ENCODE measurements at places on chromosomes 2 and 18.

DNA sequence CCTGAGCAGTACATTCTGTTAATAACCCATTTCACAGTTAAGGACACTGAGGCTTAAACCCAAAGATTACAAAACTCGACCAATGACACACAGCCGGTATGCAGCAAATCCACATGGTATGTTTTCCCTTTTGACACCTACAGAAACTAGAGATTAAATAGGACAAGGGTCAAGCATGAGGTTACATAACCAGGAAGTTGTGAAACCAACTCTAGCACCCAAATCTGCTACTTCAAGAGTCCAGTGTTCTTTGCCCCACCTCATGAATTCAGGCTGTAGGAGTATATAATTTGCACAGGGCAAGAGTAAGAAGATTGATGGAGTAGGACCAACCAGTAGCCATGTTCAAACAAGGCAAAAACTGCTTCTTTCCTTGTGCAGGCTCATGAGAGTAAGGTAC is 249.8 kb downstream of the BCL11A start:
- DNase-seq: no peak

- DNase-seq: no peak
Measured at GRCh38 chr2:28367667-28368356, 24.8 kb upstream of the FOSL2 start.

- no peak for DNase-seq
Measured at GRCh38 chr2:201322772-201323171, 34.4 kb downstream of the FLACC1 start.

GRCh38 chr2:47174733-47175361 is 19.7 kb upstream of the STPG4 start:
- peak; percentile 42 for DNase-seq

DNA sequence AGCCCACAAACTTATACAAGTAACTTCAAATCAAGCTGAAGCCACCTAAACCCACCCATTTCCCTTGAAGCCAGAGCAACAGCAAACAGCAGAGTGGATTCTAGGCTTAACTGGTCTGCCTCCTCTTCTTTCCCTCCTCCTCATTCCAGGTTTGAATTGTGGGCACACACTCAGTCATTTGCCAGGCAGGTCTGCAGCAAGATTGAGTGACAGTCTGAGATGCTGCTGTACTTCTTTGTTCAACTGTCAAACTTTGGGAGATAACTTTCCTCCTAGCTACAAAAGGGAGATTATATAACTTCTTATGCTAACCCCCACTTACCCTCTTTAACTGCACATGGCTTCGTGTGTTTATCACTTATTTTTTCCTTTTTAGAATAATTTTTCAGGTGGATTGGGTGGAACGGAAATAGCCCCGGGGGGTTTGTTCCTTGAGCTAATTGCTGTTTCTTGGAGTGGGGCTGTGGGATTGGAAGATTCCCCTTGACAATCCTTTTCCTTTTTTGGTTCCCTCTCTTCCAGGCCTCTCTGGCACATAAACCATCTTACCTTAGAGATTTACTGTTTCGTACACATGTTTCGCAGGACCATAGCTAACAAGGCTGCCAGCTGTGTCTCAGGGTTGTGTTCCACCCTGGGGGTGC is 55.0 kb downstream of the RNF144A start:
- no peak for DNase-seq

DNA sequence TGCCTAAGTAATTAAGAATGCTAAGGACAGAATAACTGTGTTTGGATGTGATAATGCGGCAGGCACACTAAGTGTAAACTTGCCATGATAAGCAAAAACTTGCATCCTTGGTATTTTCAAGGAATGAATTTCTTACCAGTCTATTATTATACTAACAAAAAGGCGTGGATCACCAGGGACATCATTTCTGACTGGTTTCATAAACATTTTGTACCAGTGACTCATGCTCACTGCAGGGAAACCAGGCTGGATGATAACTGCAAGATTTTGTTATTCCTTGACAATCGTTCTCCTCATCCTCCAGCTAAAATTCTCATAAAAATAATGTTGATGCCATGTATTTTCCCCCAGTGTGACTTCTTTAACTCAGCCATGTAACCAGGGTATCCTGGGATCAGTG is 289.5 kb downstream of the CDCA7 start:
- no peak for DNase-seq

- DNase-seq: no peak
Measured at GRCh38 chr2:143063612-143064200, 65.5 kb upstream of the ARHGAP15 start.

DNA sequence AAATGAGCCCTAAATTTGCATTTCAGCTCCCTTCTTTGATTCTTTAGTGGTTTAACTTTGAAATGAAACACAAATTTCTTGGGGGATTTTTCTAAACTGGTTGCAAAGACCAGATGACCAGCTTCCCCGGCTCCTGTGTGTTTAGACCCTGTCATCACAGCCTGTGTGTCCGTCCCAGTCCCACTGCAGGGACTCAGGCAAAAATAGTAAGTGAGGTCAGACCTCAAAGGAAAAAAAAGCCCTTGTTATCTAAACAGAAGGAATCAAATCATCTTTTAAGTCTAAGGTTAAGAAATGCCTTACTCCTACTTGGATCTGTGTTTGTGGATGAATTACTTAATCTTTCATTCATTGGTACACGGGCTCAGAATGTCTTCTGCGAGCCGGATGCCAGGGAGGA is 423.7 kb downstream of the LPIN1 start:
- no peak for DNase-seq

- no peak for DNase-seq
Measured at GRCh38 chr2:118737684-118738083, 109.8 kb downstream of the EN1 start.

DNA sequence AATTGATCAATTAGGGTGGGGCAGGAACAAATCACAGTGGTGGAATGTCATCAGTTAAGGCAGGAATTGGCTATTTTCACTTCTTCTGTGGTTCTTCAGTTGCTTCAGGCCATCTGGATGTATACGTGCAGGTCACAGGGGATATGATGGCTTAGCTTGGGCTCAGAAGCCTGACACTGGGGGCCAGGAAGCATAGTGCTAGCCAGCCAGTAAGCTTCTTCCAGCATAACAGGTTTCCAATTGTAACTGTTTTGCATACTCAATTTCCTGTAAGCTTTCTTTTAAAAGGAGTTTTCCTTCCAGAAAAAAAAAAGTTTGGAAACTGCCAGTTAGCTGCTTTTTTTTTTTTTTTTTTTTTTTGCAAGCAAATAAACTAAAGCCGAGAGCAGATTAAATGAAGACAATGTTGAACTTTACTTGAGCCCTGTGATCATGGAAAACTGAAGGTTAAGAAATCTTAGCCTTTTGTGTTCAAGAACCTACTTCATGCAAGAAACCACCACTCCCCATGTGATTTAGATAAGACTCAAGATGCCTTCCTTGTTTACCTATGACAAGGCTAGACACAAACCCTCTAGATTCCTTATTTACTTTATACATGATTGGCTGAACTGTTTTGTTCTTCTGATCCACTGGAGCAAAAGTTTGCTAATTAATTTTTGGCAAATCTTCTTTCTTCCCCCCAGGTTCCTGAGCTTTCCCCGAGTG is 126.9 kb upstream of the LINC00305 start:
- no peak for DNase-seq

All from T-helper 1 cell (primary cell).